ENCODE measurements at places on chromosomes 6 and 20.

DNA sequence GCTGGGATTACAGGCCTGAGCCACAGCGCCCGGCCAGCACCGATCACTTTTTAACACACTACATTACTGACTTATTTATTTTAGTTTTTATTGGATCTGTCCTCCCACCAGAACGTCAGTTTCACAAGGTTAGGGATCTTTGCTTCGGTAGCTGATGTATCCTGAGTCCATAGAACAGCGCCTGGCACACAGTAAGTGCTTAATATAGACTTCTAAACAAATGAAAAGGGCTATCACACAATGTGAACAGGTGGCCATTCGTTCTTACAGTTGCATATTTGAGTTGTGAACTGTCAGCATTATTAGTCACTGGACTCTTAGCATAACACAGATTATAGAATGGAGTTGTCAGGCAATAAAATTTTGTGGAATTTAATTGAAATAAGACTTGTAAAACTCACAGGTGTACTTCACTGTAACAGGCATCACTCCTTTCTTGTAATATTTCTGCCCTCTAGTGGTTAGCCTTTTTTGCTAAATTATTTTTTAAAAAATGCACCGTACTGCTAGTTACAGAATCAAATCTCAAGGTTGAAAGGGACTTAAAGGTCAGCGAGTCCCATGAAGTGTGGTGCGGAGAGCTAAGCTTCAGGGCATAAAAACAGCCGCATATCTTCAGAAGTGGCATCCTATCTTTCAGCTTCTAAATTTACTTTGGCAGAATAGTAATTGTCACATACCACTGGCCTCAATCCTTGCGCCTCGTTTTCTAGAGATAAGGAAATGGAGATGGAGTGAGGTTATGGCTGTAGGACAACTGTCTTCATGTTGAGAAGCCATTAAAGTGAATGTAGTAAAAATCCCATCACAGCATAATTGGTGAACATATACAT is 3.4 kb upstream of the TBC1D7 start:
- peak; percentile 6 for DNase-seq

- DNase-seq, result no peak
Observed at GRCh38 chr6:30483677-30484279, 5.5 kb upstream of the HLA-E start.

DNA sequence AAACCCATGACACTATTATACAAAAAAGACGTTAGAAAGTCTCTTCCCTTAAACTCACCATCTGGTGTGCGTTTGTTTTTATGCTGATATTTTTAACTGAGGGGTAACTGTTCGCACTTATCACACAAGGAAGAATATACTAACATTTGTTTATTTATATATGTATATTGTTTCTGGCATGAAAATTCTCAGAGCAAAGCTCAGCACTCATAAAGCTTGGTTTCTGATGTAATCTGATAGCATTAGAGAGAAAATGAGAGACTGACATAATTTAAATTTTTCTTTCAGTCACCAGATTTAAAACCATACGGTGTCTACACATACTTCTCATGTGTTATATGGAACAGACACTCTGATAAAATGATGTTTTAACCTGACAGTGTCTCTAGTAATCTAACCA is 6.9 kb downstream of the BLOC1S5 start:
- no peak for DNase-seq

GRCh38 chr6:55282115-55282514 is 45.2 kb upstream of the GFRAL start:
- no peak for DNase-seq

DNA sequence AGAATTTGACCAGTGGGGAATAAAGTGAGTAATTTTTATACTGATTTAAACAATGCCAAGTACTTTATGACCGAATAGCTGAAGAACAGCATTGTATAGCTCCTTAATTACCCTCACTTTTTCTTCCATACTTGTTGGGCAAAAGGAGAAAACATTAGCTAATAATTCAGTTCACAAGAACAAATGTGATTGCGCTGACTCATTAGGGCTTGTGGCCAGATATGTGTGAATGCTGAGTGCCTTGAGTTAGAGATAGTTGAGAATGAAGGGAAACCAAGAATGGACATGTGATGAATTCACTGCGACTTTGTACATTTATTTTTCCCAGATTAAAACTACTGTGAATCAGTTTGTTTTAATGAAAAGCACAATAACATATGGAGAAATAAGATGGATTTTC is 669.4 kb downstream of the TFAP2A start:
- no peak for DNase-seq

Data from NCI-H774 (cell line).